ENCODE measurements at places on chromosomes 3 and 15. TPM values are rescaled to one million over a fixed set of nuclear protein-coding genes. Genes with fewer than 3 reads are reported as not detected.

- no peaks in the 10 kb centered on the region for H3K27me3 ChIP-seq
- H3K27ac ChIP-seq: no peak overlapping the region
- no peak overlapping the region for H3K4me3 ChIP-seq
- no peak for DNase-seq
Observed at GRCh38 chr3:108486941-108487340, 23.5 kb downstream of the MYH15 start.

DNA sequence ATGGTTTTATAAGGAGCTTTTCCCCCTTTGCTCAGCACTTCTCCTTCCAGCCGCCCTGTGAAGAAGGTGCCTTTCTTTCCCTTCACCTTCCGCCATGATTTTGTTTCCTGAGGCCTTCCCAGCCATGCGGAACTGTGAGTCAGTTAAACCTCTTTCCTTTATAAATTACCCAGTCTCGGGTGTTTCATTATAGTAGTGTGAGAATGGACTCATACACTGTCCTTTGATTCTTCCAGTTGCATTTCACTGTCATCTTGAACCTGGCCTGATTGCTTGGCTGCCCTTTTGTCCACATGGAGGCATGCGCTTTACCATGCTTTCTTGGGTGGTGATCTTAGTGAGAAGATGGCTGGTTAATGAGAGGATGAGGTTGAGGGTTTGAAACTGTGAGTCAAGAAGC lies 23.2 kb downstream of the USP13 start:
- no peak overlapping the region for H3K27ac ChIP-seq
- H3K4me1 ChIP-seq: peaks cover 30% of the 10 kb centered on the region
- H3K36me3 ChIP-seq: peaks cover 3% of the 10 kb centered on the region
- no peaks in the 10 kb centered on the region for H3K27me3 ChIP-seq
- no peak for DNase-seq

Gene CCNL1
- total RNA-seq: 127 TPM

Gene STRA6
- 146 TPM for total RNA-seq

Measured in neural crest cell (in vitro differentiated cells).